ENCODE measurements at places on chromosomes 4 and X. TPM values are rescaled to one million over a fixed set of nuclear protein-coding genes. Genes with fewer than 3 reads are reported as not detected.

The SH3RF1 gene
- total RNA-seq = 7.4 TPM

The CTAG2 gene
- total RNA-seq = not detected

The ARMCX2 gene
- total RNA-seq = 77.1 TPM

The PAGE2B gene
- not detected for total RNA-seq

DNA sequence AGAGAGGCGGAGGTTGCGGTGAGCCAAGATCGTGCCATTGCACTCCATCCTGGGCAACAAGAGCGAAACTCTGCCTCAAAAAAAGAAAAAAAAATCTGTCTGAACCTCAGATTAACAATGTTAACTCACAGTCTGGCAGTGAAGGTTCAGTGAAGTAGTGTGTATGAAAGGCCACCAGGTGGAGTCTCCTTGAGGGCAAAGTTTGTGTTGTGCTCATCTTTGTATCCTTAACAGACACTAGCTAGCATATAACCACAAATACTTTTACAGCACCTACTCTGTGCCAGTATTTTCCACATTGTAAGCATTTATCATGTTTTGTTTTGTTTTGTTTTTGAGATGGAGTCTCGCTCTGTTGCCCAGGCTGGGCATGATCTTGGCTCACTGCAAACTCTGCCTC lies 46.0 kb upstream of the MGST2 start:
- DNase-seq = no peak

GRCh38 chr4:186190581-186191199 lies 677 bp upstream of the CYP4V2 start:
- DNase-seq = no peak

DNA sequence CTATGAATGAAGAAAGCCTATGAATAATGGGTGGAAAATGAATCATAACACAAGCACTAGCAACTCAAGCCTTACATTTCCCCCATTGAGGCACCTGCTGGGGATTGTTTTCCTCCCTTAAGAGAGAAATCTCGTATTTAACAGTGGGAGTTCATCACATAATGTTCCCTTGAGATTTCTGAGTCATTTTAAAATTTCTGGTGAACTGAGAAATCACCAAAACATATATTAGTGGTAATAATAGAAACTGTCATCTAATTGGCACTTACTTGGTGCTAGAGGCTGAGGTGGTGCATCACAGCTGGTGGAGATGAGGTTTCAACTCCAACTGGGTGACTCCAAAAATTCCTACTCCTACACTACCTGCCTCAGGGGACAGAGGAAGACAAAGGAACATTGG lies 561.3 kb upstream of the LCORL start:
- DNase-seq = no peak

- peak; percentile 65 for DNase-seq
Measured at GRCh38 chr4:122827258-122827878, 737 bp downstream of the FGF2 start.

GRCh38 chr4:122650148-122650547 lies 29.3 kb upstream of the IL21 start:
- no peak for DNase-seq

DNA sequence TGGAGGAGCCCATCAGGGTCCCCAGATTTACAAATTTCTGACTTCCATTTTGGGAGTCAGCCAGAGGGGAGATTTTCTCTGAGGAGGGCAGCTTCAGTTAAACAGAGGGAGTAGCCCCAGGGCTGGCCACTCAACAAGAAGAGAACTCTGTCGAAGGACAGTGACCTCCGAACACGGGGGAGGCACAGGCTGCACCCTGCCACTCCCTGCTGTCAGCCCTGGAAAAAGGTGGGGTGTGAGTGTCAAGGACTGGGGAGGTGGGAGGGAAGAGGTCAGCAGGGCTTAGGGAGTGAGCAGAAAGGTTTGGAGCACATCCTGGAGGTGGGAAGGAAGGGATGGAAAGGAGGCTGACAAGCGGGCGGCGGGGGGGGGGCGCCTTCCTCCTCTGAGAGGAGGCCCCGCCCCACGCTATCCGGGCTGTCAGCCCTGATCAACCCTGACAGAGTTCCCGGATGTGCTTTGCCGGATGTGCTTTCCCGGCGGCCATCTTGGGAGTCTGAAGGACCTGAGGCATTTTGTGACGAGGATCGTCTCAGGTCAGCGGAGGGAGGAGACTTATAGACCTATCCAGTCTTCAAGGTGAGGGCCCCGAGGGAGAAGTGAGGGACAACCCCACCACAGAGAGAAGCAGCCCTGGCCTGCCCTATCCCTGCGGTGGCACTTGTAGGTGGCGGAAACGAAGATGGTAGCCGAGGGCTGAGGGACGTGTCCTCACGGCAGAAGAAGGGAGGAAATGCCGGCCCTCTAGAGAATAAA lies at the start of gene MAGEC1:
MAGEC1 (plus strand) TSS at position 495 of the 756 bp plus-strand sequence. CDS start 1,179 bp downstream, outside the sequence.
- no peak for DNase-seq

DNA sequence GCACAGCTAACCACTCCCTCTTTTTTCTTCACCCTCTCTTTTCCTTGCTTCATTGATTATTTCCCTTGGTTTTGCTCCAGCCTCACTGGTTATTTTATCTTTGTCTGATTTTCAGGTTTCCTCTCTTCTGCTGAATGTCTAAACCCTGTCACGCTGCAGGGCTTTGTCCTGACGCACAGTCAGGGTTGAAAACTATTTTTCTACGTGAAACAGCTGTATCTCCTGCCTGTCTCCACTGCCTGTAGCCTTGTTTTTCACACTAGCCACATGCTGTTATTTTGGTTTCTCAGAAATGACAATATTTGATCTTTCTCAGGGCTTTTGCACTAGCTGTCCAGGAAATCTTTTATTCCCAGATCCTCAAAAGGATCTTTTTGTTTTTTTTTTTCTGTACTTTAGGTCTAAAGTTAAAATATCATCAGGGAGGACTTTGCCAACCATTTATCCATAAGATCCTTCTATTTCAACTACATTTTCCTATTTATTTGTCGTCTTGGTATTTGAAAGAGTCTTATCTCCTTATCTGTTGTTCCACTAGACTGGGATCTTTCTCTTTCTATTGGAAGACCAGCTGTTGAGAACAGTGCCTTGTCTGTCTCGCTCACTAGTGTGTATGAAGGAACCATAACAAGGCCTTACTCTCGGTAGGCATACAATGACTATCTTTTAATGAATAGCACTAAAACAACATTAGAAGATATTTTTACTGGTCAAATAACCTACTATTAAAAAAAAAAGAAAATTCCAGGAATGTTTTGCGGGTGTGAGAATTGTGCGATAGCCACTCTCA lies 164.3 kb downstream of the PDHA2 start:
- DNase-seq = peak; percentile 10

DNA sequence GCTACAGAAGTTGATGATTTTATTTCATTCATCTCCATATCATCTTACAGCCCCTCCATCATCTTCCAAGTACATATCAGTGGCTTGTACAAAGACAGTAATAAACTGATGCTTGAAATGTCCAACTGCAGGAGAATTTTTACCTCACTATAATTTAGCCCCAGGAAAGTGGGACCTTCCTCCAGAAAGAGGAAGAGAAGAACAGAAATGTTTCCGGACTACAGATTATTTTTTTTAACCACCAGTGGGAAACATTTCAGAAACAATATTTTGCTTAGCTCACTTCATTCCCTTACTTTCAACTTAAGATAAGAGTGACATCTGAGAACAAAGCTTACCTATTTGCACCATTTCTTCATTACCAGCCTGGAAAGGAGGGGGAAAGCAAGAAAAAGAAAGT lies 2.0 kb downstream of the ADAMTS3 start:
- DNase-seq = no peak

GRCh38 chr4:77010841-77011354 lies 61.3 kb downstream of the SEPTIN11 start:
- DNase-seq = no peak

GRCh38 chrX:122622795-122623194 lies 561.3 kb upstream of the GRIA3 start:
- no peak for DNase-seq

DNA sequence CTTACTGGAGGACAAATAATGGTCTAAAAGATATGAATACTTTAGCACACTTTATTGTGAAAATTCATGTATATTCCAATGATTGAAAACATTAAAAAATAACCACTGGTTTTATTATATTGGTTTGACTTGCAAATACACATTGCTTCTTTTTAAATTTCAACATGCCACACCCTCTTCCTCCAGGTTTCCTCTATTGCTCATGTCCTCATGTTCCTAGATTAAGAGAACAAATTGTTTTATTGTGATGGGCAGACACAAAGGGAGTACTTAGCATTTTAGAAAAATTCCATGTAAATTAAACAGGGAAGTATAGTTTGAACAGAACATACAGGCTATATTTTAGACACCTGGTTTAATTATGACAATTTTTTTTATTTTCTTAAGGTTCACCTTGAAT lies 230.6 kb upstream of the GPRIN3 start:
- no peak for DNase-seq

GRCh38 chrX:84339507-84340364 lies 151.7 kb upstream of the RPS6KA6 start:
- DNase-seq = peak; percentile 1

DNA sequence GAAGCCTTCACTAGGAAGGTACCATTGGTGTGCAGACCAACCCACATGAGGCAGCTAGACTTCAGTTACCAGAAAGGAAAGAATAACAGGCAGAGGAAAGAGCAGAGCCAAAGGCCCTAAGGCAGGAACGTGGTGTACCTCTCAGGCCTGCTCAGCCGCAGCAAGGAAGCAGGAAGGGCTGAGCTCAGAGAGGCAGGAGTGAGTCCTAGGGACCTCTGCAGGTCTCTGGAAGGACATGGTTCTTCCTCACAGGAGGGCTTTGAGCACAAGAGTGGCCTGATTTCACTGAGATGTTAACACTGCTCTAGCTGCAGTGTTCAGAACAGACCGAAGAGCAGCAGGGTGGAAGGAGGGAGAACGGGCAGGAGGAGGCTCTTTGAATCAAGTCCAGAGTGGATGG lies 124.6 kb downstream of the DCHS2 start:
- DNase-seq = no peak

DNA sequence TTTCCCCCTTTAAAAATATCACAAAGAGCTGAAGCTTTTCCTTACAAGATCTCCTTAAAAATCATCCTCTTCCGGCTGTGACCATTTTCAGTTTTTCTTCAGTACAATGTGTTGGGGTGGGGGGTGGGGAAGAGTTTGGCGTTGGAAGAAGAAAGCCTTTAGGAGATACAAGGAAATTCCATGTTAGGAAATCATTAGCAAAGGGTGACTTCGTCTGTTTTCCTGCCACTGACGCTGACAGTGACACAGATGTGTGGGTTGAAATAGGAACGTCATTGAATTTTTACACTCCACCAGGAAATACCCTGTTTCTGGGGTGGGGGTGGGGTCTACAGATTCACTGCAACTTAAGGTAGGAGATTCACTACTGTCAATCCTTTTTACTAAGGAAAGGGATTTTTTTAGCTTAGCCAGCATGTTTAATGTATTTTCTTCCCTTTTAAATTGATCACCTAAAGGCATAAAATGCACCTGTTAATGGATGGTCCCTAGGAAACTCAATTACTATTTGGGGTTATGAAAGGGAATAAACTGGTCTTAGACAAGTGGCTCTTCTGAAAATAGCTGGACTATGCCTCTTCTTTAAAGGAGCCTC lies 3.9 kb downstream of the MAMLD1 start:
- DNase-seq = peak; percentile 73

- DNase-seq = peak; percentile 38
Measured at GRCh38 chr4:97013711-97014110, 1129.6 kb downstream of the STPG2 start.

Data from Caki2 (cell line).